ENCODE measurements at places on chromosomes 2 and 18.
A peak's percentile ranks its signal among the peaks of the same experiment; 100 is the strongest.

GRCh38 chr2:207154556-207155510, 10.9 kb downstream of the KLF7 start:
- DNase-seq: no peak

GRCh38 chr2:96150007-96150640, 4.9 kb upstream of the DUSP2 start:
- DNase-seq: no peak

DNA sequence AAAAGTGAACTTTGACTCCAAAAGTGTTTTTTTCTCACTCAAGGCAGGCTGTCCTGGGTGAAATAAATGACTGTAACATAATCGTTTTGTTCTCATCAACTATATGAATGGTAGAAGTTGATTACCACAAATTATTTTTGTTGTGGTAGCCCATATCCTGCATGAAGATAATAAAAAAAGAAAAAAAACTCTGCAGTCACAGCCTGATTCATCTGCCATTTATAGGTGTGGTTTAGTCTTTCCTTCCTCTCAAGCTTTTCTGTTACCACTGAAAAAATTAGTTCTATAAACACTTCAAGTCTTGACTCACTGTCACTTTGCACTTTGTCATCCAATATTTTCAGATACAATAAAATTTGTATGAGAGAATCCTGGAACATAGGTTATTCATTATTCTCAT, 522.0 kb downstream of the PLCL1 start:
- DNase-seq: no peak

- DNase-seq: no peak
Observed at GRCh38 chr2:96683972-96684820, 41.6 kb downstream of the FER1L5 start.

- no peak for DNase-seq
Observed at GRCh38 chr18:26181343-26181826, 44.9 kb upstream of the TAF4B start.

DNA sequence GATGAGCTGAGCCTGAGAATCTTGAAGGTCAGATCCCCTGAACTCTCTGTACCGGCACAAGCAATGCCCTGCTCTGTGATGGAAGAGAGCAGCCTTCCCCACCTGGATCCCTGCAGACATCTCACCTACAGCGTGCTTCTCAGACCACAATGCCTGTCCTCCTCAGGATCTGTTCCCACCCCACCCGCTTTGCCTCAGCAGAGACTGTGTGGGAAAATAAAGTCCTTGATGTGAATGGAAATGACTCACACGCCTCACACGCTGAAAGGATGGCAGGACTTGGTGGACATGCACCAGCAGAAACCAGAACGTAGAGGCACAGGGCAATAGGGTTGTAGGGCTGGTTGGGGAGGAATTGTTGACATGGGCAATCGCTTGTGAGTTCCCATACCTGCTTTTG, 117.9 kb upstream of the POU3F3 start:
- DNase-seq: no peak

DNA sequence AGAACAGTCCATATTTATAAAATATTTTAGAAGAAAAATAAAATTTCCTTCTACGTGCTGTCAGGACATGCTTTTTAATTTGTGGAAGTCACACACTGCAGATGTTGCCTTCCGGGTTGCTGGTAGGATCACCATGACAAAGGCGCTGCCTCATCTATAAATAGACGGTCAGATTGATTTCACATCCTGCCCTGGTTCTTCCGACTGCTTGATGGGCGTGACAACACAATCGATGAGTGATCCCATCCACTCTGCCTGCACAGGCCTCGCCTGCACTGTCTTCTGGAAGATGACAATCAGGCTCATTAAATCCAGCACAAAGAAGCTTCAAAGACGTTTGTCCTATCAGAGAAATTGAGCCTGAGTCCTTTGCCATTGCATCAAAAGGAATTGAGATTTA, 318.9 kb upstream of the TRIB2 start:
- no peak for DNase-seq

- no peak for DNase-seq
Observed at GRCh38 chr2:111160758-111161157, 40.0 kb downstream of the BCL2L11 start.

DNA sequence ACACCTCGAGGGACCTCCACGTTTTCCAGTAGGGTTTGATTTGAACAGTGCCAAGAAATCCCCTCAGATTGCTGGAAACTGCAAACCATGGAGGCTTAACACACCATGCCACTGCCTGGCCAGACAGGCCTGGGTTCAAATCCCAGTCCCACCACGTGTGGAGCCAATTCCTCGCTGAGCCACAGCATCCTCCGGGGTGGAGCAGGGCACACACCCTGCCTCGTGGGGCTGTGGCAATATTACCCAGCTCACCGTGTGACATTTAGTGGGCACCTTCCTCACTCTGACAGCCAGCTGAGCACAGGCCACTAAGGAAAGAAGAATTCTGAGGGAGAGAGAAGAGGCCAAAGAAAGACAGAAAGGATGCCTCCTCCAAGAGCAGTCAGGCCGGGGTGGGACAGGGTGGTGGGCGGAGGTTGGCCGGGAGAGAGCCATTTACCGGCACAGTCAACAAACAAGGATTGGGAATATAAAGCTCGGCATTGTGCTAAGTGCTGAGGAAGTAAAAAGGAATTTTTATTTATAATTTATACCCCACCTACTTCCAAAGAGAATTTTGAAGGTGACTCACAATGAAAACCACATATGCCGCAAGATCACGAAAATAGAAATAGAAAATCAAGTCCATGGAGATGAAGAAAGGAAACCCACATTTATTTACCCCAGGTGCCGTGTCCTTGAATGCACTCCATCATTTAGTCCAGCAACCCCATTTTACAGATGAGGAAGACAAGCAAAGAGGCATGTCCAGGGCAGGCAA, 111.5 kb downstream of the MCFD2 start:
- DNase-seq: no peak

- DNase-seq: no peak
Observed at GRCh38 chr2:43443282-43443681, 152.6 kb downstream of the THADA start.

GRCh38 chr2:58039170-58039611, 7.4 kb upstream of the VRK2 start:
- DNase-seq: no peak

DNA sequence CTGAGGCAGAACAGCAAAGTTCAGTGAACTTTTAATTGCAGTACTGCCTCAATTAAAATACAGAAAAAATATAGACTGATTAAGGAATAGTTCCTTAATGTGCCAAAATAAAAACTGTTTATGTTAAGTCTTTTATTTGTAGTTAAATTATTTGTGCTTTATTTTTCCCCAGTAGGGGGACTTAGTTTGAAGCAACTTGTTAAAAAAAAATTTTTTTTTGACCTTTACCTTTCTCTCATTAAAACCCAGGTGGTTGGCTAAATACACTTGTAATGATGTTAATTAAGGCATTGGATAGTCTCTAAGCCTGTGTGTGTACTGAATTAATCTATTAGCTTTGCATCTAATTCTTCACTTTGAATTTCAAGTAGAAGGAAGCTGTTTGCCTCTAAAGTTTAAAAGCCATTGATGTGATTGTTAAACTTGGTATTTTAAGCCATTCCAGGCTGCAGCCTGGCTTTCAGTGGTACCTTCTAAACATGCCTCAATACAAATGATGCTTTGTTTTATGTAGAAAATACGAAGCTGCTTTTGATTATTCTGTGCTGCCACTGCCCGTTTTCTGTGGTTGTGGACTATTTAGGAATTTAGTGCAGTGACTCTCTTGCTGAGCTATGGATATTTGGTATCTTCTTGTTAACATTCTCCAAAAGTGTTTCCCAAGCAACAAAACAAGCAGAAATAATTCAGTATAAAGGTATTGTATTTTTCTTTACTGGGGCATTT, 102.9 kb downstream of the TANC1 start:
- DNase-seq: no peak

DNA sequence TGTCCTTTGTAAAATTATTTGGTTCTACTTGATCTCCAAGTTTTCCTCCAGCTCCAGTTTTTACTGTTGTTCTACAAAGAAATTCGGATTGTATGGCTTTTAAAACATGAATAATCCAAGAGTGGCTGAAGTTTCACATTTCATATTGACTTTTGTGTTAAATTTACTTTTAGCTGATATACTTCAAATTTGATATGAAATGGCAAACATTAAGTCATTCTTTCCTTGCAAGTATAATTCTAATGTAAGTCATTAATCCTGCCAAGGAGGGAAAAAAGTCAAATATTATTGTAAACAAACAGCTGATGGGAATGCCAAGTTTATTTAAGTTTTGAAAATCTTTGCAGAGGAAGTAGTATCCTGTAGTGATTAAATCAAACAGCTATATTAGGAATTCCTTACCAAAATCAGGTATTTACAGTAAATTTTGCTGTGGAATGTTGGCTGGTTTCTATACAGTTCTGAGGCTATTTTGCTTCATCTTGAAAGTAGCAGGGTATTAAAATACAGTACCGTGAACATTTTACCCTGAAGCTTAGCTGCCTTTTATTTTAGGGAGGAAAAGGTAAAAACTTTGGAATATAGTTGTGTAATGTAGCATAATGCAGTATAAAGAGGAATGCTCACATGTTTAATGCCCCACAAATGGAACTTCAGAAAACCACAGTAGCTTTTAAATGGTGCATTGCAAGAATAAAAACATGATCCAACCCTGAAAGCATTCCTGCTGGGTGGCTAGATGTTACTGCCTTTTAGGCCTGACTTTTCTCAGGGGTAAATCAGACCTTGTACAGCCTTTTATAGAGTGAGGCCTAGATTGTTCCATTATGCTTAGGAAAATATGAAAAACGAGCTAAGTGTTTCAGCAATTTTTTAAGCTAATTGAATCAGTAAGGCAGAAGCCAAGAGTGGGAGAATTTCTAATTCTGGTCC, 62.7 kb upstream of the NT5C1B start:
- no peak for DNase-seq

- peak; percentile 14 for DNase-seq
Observed at GRCh38 chr2:20633794-20634506, 16.9 kb downstream of the HS1BP3 start.

DNA sequence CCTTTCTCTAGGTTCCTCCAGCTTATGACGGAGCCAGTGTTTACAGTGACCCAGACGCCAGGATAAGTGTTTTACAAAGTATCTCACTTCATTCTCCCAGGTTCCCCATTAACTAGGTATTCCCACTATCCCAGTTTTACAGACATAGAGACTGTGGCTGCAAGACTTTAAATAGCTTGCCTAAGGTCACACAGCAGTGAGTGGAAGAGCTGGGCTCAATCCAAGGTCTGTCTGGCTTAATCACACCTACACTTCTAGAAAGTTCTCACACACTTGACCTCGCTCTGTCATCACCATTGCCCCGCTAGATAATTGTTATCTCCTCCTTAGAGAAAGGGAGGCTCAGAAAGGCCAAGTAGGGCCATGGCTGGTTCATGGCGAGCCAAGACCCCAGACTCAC, 110.2 kb downstream of the ANTXR1 start:
- DNase-seq: no peak

DNA sequence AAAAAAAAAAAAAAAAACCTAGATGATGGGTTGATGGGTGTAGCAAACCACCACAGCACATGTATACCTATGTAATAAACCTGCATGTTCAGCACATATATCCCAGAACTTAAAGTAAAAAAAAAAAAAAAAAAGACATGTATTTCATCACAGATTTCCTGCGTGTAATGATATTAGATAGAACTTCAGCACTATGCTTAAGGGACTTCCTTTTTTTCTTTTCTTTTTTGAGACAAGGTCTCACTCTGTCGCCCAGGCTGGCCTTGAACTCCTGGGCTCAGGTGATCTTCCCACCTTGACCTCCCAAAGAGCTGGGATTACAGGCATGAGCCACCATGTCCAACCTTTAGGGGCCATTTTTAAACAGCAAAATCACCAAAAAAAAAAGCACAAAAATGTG, 42.0 kb downstream of the NEURL3 start:
- DNase-seq: no peak

DNA sequence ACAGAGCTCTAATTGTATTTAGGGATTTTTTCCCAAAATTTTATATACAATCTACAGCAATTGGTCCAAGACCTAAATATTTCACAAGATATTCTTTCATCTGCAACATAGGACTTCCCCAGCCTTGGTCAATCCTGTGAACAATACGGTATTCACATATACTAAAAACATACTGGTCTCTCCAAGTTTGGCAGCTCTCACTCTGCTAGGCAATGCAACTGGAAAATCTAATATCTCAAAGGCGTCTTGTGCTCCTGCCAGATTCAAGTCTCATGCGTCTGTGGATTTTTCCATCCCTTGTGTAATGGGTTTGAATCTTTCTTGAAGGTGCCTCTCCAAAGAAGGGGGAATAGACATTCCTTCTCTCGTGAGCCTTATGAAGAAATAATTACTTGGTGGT, 27.4 kb upstream of the MBOAT2 start:
- no peak for DNase-seq

DNA sequence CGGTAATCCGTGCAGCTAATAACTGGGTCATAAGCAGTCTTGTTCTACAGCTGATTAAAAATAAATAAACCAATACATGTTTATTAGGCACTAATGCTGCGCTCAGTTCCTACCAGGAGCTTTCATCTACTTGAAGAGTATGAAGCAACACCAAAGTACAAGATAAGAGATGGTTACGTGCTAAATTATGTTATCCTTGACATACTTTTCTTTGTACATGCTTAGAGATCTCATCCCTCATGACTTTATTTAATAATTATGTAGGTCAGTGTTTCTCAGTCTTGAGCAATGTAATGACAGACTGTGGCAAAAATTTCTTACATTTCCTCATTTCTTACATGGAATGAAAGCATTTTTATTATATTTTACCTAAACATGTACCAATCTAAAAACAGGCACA, 54.6 kb upstream of the COBLL1 start:
- no peak for DNase-seq

DNA sequence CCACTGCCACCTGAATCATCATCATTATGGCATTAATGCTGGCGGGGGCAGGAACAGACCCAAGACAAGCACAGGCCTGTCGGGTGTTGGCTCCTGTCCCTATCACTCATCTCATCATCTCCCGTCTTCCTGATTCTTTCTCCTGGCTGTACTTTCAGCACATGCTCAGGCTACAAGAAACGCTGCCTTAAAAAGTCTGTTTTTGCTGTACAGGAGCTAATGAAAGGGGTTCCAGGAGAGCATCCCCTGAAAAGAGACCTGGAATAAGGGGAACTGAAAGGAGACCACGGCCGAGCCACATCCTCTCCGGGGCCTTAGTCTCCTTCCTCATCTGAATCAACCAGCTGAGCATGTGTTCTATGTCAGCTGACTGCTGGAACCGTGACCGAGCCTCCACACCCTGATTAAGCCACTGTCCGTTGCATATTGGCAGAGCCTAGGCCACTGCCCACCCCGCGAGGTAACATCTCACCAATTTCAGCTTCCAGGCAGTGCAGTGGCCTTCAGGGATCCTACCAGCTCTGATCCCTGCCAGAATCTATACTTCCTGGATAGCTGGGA, 62.6 kb downstream of the DNMT3A start:
- no peak for DNase-seq

DNA sequence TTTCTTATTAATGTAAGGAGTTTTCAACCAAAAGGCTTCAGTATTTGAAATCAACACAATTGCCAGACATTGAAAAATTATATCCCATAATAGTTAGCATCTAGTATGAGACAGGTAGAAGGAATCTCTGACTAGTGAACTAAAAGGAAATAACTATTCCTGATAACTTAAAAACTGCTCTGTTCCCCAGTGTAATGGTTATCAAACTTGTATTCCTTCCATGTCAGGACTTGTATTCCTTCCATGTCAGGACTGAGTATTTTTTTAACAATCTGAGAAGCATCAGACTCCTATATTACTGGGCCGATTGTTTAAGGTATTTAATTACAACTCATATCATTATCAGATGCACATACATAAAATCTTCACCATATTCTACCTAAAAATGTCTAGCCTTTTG, 238.5 kb downstream of the HNMT start:
- no peak for DNase-seq

GRCh38 chr2:174286172-174286571, 37.8 kb upstream of the OLA1 start:
- no peak for DNase-seq

GRCh38 chr2:51120754-51121280, 88.9 kb upstream of the NRXN1 start:
- no peak for DNase-seq
